ENCODE measurements at places on chromosomes 11 and 22. TPM values are rescaled to one million over a fixed set of nuclear protein-coding genes. Genes with fewer than 3 reads are reported as not detected.

The SLC7A4 gene
- 1.6 TPM for total RNA-seq

The IRAG1 gene
- total RNA-seq, result 2.6 TPM

The OR2D2 gene
- total RNA-seq, result not detected

The APOA1 gene
- 3.7 TPM for total RNA-seq

The BTG4 gene
- total RNA-seq, result not detected

The TRIM49 gene
- not detected for total RNA-seq

The GPHA2 gene
- not detected for total RNA-seq

The BAIAP2L2 gene
- total RNA-seq, result not detected

All from skeletal muscle tissue (tissue), 5 donors.